GM03348 (cell line): ENCODE measurements at places on chromosomes 2 and 18.

DNA sequence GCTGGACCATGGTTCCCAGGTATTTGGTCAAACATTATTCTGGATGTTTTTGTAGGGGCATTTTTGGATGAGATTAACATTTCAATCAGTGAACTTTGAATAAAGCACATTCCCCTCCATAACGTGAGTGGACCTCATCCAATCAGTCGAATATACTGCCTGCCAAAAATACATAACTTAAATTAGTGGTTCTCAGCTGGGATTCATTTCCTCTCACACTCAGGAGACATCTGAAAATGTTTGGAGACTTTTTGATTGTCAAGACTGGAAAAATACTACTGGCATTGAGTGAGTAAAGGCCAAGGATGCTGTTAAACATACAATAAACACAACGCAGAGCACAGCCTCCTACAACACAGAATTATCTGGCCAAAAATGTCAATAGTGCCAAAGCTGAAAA, 198.2 kb downstream of the MYO1B start:
- no peak for DNase-seq

GRCh38 chr2:9519250-9519649, 36.4 kb downstream of the ADAM17 start:
- no peak for DNase-seq

- DNase-seq: no peak
Measured at GRCh38 chr2:214192711-214193110, 218.1 kb upstream of the VWC2L start.

GRCh38 chr18:25313268-25313667, 38.7 kb downstream of the ZNF521 start:
- DNase-seq: no peak

- no peak for DNase-seq
Measured at GRCh38 chr2:66456183-66457041, 21.5 kb downstream of the MEIS1 start.

GRCh38 chr2:20615068-20615465, 35.8 kb downstream of the HS1BP3 start:
- DNase-seq: no peak

DNA sequence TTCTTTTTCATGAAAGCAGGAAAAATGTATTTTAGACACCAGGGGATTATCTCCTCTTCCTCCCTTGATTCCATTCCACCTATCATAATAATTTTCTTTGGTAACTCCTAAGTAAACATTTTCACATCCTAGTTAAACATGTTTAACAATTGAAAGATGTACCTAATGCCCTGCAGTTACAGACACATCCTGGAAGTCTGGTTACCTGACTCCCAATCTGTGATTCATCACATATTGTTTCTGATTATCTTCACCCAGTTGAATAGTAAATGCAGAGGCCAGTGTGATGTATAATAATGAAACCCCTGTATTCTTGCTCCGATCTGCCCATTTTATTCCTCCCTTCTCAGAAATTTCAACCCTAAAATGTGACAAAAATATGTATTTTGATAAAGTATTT, 1237.6 kb upstream of the LRRTM1 start:
- DNase-seq: no peak

DNA sequence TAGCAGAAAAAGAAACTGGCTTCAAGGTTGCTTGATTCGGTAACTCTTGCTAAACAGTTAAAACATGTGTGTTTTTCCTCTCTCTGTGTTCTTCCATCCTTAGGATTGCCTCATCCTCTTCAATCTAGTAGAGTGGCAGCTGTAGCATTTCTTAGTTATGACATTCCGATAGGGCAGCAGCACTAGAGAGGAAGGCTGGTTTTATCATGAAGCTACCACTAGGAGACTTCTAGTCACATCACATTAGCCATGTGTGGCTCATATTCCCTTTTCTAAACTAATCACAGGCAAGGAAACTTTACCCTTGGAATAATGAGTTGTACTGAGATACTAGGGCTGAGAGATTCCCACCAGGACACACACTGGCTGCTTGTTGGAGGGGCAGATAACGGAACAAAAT, 187.6 kb downstream of the DOK6 start:
- no peak for DNase-seq

GRCh38 chr2:236107942-236108625, 60.1 kb downstream of the GBX2 start:
- DNase-seq: no peak

GRCh38 chr2:150750720-150751119, 263.3 kb upstream of the RND3 start:
- DNase-seq: no peak

GRCh38 chr2:72576861-72577260, 249.0 kb downstream of the EXOC6B start:
- DNase-seq: peak; percentile 56

GRCh38 chr2:75292826-75293225, 93.5 kb upstream of the TACR1 start:
- DNase-seq: peak; percentile 40

GRCh38 chr18:21303895-21304294, 61.9 kb downstream of the GREB1L start:
- DNase-seq: no peak

GRCh38 chr2:200383380-200384110, 77.1 kb downstream of the SPATS2L start:
- DNase-seq: peak; percentile 68

- DNase-seq: no peak
Measured at GRCh38 chr18:3450799-3451182, 819 bp downstream of the TGIF1 start.

DNA sequence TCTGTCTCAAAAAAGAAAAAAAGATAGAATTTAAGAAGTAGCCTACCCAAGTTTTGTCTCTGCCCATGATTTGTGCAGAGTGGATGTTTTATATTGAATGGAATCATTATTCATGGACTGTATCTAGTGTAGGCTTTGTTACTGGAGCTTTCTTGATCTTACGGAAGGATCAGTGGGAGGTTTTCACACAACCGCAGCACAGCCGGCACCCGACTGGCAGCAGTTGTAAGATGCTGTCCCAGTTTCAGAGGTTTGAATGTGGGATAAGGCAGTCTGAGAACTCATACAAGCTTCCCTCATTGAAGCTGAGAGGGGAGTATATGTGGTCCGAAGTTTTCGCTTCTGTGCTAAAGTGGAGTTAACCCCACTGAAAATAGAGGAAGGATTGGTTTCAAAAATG, 19.7 kb upstream of the SAG start:
- DNase-seq: no peak
